Caco-2 (cell line): ENCODE measurements at places on chromosomes 5 and 9. TPM values are rescaled to one million over a fixed set of nuclear protein-coding genes. Genes with fewer than 3 reads are reported as not detected.

DNA sequence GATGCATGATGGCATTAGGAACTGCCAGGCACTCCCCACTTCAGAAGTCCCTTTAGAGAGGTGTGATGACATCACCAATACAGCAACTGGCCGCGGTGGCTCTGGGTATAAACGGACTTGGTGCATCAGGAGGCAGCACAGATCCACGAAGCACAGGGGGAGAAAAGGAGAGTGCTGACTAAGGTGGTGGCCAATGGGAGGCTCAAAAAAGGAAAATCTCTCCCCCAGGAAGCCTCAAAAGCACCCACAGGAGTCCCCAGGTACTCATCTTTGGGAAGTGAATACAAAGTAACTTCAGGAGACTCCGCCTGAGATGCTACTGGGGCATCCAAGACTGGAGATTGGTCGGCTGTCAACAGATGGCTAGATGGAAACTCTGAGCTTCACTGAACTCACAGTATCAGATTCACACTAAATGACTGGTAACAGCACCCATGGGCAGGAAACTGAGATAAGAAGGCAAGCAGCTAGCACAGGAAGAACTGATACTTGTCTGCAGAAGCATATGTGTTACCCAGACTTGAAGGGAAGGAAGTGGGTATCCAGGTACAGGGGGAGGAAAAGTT is 7.6 kb downstream of the TTC39B start:
- DNase-seq, result no peak

DNA sequence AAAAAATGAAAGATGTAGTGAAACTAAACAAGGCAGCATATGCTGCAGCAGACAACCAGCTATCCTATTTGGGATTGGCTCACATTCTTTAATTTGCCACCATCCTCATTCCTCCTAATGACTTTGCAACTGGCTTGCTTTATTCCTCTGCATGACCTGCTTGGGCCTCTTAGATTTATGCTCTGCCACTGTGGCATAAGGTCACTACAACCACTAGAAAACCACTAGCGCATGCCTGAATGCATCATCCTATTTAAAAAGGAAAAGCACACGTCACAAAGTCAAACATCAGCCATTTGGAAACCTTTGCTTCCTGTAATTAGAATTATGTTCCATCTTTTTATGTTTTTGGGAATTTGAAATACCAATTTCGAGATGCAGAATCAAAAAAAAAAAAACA is 40.8 kb upstream of the CCDC152 start:
- no peak for DNase-seq

DNA sequence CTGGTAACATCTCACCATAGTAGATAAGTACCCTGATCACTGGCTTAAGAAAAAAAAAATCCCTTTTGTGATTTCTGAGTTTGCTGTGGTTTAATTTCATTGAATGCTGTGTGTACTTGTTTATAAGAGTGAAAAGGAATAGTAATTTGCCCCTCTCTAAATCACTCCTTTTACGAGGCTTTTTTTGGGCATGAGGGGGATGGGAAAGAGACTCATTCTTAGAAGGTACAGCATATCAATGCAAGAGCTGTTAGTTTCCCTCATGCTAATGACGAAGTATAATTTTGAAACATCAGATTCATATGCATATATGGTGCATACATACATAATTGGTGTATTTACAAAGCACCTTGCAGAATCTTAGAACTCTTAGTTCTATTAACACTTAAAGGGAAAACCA is 2.4 kb upstream of the SLC44A1 start:
- DNase-seq, result no peak

GRCh38 chr5:156934450-156935211 is 28.4 kb downstream of the TIMD4 start:
- no peak for DNase-seq

GRCh38 chr5:132464156-132464939 is 26.2 kb downstream of the IRF1 start:
- DNase-seq, result peak; percentile 23

DNA sequence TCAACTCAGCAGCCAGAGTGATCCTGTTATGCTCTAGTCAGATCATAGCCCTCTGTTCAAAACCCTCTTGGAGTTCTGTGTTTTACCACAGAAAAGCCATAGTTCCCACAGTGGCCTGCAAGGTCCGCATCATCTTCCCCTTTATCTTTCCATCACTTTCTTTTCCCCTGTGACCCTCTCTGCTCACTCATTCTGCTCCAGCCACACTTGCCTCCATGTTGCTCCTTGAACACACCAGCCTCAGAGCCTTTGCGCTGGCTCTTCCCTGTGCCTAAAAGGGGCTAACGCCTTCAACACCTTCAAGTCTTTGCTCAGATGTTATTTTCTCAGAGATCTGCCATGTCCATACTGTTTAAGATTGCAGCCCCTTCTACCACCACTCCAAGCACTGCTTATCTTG is 26.3 kb downstream of the CSF2 start:
- DNase-seq, result no peak

GRCh38 chr5:43514471-43514815 is 505 bp downstream of the C5orf34 start:
- no peak for DNase-seq

- DNase-seq, result no peak
Measured at GRCh38 chr9:128529191-128529590, 23.2 kb upstream of the SPTAN1 start.

DNA sequence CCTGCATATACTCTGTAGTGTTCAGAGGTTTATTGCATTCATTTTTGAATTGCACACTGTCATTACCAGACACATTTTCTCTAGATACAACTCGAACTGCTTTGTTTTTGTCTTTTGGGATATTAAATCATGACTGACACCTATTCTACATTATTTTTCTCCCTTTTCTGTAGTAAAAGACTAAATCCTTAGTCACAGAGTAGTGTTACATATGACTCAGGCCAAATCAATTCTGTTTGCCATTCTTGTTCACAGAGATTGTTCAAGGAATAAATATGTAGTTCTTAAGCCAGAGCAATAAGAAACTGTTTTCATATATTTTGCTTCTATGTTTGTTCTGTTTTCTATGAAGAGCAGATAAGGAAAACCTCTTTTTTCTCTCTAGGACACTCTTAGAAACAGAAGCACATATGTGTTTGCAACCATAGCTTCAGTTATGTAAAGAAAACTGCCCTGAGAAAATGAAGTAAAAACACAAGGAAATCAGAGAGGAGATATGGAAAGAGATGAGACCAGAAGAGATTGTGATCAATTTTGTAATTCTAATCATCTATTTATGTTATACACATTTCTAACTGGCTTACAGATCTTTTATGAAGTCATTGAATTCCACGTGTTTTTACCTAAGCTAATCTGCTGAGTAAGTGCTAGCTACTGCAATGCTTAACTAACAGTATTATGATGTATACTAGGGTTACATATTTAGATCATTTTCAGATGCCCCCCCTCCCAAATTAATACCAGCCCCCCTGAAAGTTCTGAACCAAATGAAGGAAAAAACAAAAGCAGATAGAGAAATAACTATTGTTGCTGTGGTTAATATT is 1995.6 kb upstream of the CDH6 start:
- no peak for DNase-seq

DNA sequence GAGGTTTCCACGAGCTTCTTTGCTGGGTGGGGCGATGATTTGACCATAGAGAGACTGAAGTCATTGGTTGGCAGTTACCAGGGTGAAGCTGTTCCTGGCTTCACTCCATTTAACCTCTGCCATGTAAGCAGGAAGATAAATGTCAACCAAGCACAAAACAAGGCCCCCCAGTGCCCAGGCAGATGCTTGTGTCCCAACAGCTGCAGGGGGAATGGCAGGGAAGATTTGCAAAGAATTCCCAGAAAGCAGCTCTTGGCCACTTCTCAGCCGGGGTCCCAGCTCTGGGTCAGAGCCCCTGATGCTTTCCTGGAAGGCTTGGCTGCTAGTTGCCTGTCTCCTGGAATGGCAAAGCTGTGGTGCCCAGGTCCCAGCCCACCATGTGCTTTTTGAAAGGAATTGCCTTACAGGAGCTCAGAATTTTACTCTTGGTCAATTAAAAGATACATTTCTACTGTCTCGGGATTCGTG is 383.4 kb downstream of the ENC1 start:
- DNase-seq, result no peak

GRCh38 chr5:79075646-79076426 is 6.3 kb downstream of the BHMT2 start:
- DNase-seq, result no peak

DNA sequence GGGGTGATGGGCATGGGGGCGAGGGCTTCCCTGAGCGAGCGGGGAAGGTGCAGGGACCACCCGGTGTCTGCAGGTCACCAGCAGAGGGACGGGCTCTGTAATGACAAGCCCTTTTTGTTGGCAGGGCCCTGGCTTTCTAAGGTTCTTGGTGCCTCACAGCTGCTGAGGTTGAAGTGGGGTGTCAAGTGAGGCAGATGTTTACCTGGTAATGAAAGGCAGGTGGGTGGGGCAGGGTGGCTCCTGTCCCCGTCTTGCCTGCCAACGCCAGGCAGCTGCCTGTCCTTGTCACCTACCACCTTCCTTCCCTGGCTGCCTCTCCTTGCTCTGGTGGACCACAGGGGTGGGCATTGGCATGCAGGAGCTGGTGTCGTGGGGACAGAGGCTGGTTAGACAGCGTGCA is 41.0 kb upstream of the SEMA4D start:
- DNase-seq, result no peak

GRCh38 chr9:11794984-11795383 is 898.2 kb upstream of the TYRP1 start:
- DNase-seq, result no peak

DNA sequence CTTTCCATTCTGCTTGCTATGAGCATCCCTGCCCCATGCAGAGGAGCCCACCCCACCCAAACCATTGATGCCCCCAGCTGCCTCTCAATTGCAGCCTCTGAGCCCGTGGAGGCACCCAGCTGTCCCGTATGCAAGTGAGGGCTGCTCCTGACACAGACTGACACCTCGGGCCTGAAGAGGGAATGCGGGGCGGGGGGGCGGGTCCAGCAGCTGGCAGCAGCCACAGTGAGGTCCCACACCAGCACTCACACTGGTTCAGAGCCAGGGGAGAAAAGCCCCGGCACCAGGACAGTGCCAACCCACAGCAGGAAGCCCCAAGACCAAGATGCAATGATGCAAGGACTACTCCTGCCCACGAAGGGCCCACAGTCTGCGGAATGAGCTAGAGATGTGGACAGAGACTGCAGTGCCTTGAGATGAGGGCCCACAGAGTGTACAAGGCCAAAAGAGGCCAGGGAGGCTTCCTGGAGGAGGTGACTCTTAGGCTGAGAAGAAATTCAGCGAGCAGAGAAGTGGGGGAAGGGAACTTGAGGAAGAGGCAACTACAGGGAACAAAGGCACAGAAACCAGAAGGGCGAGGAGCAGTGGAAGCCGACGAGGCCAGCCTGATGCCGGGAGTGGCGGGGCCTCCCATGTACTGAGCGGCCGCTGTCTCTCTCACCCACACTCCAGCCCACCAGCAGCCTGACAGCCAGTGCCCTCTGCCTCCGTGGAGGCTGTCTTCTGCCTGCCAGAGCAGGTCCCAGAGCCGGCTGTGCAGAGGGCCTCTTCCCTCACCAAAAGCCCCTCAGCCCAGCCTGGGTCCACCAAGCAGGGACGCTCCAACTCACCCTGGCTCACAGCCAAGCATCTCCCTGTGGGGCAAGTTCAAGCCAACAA is 9.2 kb downstream of the EEIG1 start:
- DNase-seq, result no peak

GRCh38 chr9:69086769-69087168 is 51.2 kb downstream of the FXN start:
- DNase-seq, result no peak

- no peak for DNase-seq
Measured at GRCh38 chr9:1948541-1948940, 66.6 kb upstream of the SMARCA2 start.

DNA sequence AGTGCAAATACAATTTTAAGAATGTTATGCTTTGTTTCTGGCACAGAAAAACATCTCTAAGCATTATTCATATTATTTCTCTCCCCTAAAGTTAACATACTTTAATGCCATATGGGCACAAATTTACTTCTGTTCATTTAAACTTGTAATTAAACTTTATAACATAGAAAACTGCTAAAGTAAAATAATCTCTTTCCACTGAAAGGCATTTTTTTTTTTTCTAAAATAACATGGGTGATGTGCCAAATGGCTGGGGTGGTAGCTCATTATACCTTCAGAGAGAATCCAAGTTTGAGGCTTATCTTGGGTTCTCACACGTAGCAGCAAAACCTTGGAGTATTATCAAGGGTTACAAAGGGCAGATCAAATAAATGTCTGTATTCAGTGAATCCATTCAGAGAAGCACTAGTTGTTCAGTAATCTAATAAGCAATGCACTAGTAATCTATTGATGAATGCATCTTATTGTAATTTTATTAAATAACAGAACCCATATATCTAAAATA is 257.6 kb upstream of the POU5F2 start:
- no peak for DNase-seq

GRCh38 chr5:173895401-173896165 is 7.4 kb downstream of the CPEB4 start:
- no peak for DNase-seq

- no peak for DNase-seq
Measured at GRCh38 chr5:148739023-148739422, 84.7 kb upstream of the HTR4 start.

DNA sequence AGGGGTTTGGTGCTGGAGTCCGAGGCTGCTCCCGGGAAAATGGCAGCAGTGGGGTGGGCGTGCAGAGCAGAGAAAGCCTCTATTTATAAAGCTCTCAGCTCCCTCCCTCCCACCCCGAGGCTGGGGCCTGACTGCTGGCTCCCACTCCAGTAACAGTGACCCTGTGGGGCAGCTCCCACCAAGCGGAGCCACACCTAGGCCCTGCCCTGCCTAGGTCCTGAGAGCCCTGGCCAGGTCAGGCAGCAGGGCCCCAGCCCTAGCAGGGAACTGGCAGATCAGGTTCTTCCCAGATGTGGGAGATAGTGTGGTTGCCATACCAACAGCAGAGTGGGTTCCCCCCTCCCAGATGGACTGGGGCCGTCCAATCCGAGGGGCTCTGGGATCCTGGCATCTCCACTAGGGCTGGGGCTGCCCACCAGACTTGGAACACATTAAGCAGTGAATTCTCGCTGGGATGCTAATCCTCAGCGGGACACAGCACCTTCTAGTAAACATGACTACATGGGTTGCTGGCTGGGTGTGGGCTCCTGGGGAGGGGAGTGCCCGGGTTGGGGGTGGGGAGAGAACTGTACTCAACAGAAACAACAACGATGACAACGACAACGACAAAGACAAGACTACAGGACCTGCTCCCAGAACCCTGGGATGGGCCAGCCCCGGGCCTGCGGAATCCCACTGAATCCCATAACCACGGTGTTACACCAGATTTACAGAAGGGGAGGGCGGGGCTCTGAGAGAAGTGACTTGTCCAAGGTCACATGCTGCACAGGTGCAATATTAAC is 1.5 kb downstream of the SH3GLB2 start:
- peak; percentile 88 for DNase-seq

GRCh38 chr5:38258319-38259061 is at the start of gene EGFLAM:
Gene EGFLAM (plus strand): TSS chr5:38258559. CDS start chr5:38258755, 196 bp downstream.
- DNase-seq, result peak; percentile 43

- DNase-seq, result no peak
Measured at GRCh38 chr9:78351816-78352215, 54.9 kb downstream of the PSAT1 start.

Gene REEP2
- total RNA-seq, result 3.8 and 4.5 TPM in 2 replicates

Gene FBLL1
- total RNA-seq, result not detected in 2 replicates

Gene CD14
- 11.5 and 13.3 TPM in 2 replicates for total RNA-seq

Gene BAAT
- total RNA-seq, result 1.1 and 1.3 TPM in 2 replicates

Gene ZDHHC12
- 71.0 and 73.7 TPM in 2 replicates for total RNA-seq

Gene PCDHA7
- not detected in 2 replicates for total RNA-seq
